ENCODE measurements at places on chromosomes 5 and 9.

DNA sequence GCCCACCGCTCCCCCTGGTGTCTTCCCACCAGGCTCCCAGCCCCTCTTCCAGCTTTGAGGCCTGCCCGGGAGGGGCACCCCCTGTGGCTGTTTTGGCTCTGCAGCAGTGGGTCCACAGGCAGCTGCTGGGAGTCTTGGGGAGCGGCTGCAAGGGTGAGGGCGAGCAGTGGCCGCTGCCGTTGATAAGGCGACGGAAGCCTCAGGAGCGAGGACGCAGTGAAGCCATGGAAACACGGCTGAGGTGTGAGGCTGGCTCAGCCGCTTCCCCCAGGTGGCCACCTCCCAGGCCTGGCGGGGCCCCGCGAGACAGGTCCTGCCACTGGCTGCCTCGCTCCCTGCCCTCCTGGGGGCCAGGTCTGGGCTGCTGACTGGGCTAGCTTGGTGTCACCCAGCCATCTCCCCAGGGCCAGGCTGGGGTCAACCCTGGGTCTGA lies 41.5 kb downstream of the CXXC5 start:
- DNase-seq, result no peak

DNA sequence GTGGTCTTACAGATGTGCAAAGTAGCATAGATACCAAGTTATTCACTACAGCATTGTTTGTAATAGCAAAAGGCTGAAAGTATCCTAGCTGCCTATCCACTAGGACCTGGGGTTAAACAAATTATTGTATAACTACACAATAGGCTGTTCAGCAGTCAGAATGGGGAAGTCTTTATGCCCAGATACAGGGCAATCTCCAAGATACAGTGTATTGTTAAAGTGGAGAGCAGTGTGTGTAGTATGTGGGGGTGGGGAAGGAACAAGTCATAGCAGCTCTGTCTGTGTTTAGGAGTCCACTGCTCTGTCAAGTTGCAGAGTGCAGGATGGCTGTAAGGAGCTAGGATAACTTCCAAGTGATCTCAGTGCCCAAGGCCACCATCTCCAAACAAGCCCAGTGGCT lies 5.5 kb downstream of the PCYOX1L start:
- no peak for DNase-seq

DNA sequence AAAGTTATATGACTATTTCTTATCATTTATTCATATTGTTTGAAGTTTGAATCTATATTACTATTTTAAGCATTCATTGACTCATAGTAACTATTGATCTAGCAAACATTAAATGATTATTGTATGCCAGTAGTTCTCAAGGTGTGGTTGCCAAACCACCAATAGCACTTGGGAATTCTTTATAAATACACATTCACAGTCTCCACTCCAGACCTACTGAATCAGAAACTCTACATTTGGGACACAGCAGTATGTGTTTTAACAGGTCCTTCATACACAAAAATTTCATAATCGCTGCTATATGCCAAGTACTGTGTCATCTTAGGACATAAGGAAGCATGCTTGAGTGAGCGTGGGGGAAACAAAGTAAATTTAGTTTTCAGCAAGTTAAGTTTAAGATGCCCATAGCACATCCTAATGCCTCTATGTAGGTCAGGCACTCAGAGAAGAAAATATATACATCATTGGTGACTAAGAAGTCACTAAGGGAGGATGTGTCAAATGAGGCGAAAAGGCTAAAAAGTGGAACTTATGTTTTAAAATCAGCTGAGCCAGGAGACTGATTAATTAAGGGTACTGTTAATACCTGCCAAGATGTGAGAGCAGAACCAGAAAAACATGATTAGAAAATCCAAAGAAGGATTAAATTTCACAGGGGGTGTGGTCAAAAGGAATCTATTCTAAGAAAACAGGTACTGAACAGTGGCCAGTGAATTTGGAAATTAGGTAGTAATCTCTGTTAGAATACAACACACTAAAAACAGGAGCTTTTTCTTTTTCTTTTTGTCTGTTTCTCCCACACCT lies 340.8 kb downstream of the HCN1 start:
- no peak for DNase-seq

GRCh38 chr5:139681466-139681865 lies 33.3 kb downstream of the CXXC5 start:
- no peak for DNase-seq

DNA sequence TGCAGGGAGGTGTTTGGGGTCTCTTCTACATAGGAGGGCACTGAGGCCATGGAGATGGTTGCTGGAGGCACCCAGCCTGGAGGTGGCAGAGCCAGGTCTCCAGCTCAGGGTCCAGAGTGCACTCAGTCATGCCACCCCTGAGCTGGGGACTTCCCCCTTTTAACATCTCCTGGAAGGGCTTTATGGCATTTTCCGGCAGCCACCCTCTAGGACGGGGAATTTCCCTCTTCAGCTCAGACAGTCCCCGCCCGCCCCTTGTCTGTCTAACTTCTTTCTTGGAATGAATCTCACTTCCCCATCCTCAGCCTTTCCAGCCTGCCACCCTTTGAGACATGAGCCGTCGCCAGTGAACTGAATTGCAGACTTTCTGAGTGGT lies 49.9 kb downstream of the COL15A1 start:
- DNase-seq, result no peak

DNA sequence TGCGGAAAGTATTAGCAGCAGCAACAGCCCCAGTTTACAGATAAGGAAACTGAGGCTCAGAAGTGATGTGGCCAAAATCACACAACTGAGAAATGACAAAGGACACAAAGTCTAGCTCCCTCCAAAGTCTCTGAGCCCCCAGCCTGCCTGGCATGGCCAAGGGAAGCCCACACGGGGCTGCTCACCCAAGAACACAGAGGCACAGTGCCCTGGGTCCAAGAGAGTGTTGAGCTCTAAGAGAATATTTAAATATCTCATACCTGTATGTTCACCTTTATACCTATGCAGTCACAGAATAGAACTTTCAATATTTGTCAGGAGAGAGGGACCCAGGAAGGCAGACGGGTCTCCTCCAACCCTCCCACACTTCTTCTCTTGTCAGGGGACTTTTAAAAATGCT lies 16.6 kb downstream of the VAV2 start:
- DNase-seq, result peak; percentile 16

- DNase-seq, result no peak
Observed at GRCh38 chr9:3664044-3664443, 138.2 kb upstream of the RFX3 start.

GRCh38 chr9:93620041-93620506 lies 43.7 kb downstream of the PHF2 start:
- DNase-seq, result no peak
